D721Med (cell line): ENCODE measurements at places on chromosomes 5 and 9.
A peak's percentile ranks its signal among the peaks of the same experiment; 100 is the strongest.

GRCh38 chr5:100731768-100732167 lies 171.3 kb downstream of the ST8SIA4 start:
- no peak for DNase-seq

DNA sequence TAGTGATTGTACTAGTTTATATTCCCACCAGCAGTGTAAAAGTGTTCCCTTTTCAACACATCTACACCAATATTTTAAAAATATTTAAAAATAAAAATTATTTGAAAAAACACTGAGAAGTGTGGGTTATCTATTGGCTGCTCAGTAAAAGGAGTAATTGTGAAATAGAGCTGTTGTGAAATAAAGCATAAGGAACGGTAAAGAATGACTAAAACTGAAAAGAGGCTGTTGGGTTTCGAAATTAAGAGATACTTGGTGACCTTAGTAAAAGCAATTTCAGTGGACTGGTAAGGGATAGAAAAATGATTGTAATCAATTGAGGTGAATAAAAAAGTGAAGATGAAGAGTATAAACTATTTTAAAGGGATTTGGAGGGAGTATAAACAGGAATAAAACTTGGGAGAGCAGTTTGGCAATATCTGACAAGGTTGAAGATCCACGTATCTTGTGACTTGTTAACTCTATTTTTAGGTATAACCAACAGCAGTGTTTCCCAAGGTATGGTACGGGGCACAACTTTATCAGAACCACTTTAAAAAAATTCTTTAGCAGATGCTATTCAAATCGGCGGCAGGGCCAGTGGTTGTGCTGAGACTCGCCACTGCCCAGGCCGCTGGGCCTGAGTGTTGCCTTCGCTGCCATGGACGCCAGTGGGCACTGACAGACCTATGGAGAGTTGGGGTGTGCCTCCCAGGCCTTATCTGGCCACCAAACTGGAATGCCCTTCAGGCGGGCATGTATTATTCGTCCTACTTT lies 63.3 kb downstream of the TMEM38B start:
- DNase-seq: no peak

DNA sequence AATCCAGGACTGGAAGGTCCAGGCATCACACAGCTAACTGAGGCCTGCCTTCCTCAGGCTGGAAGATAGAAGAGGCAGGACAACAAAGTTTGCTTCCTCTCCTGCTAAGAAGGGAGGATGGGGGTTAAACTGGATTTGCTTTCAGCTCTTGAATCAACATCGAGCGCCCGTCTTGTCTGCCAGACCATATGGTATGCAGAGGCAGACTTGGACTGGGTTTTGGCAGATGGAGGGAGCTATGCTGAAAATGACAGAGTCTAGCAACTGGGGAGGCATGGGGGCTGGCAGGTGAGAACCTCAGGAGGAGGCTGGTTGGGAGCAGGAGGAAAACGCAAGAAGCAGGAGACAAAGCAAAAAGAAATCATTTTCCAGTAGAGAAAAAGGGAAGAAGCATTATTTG lies 289.5 kb upstream of the IL12B start:
- no peak for DNase-seq

DNA sequence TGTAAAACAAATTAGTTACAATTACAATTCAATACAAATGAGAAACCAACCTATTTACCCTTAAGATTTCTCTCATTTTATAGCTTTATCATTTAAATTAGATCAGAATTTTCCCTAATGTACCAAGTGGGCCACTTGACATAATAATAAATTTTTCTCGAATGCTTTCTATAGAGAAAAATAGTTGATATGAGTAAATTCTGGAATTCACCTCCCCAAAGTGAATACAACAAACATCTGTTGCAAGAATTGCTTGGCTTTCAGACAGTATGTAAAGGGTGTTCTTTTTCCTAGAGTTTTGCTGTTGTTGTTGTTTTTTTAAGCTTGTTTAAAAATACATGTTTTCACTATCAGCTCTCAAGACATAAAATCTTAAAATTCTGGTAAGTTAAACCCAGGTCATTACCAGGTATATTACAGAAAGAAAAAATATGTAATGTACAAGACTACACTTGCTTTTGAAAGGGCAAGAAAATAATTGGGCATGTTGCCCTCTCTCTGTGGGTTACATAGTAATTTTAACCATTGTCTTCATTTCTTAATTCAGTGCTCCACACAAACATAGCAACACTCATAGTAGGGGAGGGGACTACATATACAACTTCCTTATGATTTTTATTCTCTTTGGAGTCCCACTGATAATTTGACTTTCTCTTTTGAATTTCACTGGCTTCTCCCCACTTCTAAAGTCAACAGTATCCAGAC lies 200.6 kb downstream of the ARL15 start:
- no peak for DNase-seq

- peak; percentile 79 for DNase-seq
Measured at GRCh38 chr9:127899128-127899943, at the start of gene ST6GALNAC6. ST6GALNAC6 (minus strand) TSS chr9:127899603; CDS start chr9:127897981, 1,622 bp downstream.

- no peak for DNase-seq
Measured at GRCh38 chr5:33343676-33344327, 97.0 kb upstream of the TARS1 start.

- DNase-seq: no peak
Measured at GRCh38 chr9:16058131-16058549, 505.3 kb downstream of the CCDC171 start.

- DNase-seq: no peak
Measured at GRCh38 chr5:40679913-40680681, at the start of gene PTGER4. PTGER4 (plus strand) TSS chr5:40679915; CDS start chr5:40680994, 1,079 bp downstream.

- DNase-seq: no peak
Measured at GRCh38 chr9:109439378-109440116, 58.6 kb downstream of the PTPN3 start.

DNA sequence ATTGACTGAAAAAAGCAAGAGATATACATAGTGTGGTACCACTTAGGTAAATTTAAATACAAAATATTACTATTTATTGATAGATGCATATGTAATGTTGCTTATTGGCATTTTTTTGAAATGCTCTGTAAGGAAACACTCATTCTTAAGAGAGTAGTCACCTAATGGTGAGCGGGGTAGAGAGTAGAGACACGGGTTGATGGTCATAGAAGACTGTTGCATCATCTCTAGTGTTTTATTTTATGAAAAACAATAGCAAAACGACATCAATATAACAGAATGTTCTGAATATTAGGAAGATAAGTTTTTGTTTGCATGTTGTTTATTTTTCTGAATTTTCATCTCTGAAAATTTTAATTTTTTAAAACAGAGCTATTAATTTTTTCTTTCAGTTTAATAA lies 4.0 kb downstream of the SRP19 start:
- no peak for DNase-seq

GRCh38 chr9:124254261-124254682 lies 3.5 kb upstream of the NEK6 start:
- no peak for DNase-seq

- no peak for DNase-seq
Measured at GRCh38 chr5:152332716-152333460, 72.2 kb downstream of the NMUR2 start.

GRCh38 chr9:114291064-114291474 lies 31.8 kb upstream of the ORM1 start:
- peak; percentile 39 for DNase-seq

DNA sequence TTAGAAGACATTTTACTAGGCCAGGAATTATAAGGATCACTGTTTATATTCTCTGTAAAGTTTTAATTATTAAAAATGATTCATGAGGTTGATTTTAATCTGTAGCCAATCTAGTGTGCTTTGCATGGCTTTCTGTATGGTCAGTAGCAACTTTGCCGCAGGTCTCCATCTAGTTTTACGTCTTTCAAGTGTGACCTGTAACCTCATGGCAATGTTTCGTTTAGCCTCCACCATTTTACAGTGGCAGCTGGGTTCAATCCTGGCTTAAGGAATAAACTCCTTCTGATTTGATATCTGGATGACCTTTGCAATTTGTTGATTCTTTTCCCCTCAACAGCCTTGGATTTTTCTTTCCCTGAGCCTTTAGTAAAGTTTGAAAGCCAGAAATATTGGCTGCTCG lies 434.5 kb upstream of the CDH9 start:
- no peak for DNase-seq

- DNase-seq: no peak
Measured at GRCh38 chr5:11785771-11786352, 118.4 kb downstream of the CTNND2 start.

DNA sequence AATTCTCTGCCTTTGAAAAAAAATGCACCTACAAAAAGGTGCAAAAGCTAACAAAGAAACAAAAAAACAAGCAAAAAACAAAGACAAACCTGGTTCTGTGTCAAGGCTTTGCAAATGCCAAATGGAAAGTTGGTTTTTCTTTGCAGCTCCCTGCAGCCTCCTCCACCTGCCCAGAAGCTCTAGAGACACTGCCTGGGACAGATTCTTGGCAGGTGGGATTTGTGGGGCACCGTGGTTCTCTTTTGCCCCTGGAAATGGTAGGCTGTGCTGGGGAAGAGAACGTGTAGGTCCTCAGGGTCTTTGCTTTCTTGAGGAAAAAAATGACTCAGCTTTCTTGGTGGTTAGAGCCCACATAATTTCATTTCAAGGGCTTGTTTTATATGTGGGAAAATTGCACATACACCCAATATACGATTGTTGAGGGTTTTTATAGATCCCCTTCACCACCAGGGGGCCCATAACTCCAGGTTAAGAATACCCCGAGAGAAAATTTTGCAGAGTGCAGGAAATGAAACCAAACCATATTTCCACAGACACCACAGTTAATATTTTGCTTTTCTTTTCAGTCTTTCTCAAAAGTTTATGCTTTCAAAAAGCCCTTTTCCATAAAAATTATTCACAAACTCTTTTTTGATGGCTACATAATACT lies 58.7 kb downstream of the NXNL2 start:
- no peak for DNase-seq

GRCh38 chr5:151123897-151124751 lies 33.5 kb downstream of the ANXA6 start:
- DNase-seq: no peak

GRCh38 chr9:69895659-69896058 lies 75.0 kb downstream of the CFAP95 start:
- no peak for DNase-seq

- peak; percentile 76 for DNase-seq
Measured at GRCh38 chr9:128304971-128305288, 17.3 kb downstream of the TRUB2 start.

GRCh38 chr9:69265891-69266290 lies 59.1 kb upstream of the ENTREP1 start:
- DNase-seq: no peak

DNA sequence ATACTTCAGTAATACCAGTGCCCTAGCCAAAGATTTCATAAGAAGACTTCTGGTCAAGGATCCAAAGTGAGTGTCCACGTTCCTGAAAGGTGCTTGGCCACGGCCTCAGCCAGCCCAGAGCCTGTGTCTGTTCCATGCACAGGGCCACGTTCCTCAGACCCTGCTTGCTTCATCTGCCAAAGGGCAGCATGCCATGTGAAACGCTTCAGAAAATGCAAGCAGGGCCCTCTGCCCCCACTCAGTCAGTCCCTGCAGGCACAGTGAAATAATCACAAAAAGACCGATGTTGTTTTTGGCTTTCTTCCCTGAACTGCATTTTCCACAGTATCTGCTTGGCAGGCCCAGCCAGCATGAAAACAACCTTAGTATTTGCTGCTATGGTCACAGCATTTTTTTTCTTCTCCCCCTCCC lies 85.5 kb upstream of the CTSL start:
- no peak for DNase-seq

- no peak for DNase-seq
Measured at GRCh38 chr9:124781967-124782660, 5.2 kb downstream of the OLFML2A start.

- no peak for DNase-seq
Measured at GRCh38 chr5:58759745-58760144, 176.9 kb downstream of the RAB3C start.

- no peak for DNase-seq
Measured at GRCh38 chr5:97042996-97043395, 99.4 kb downstream of the LIX1 start.

GRCh38 chr5:82222597-82223574 lies 55.3 kb downstream of the RPS23 start:
- DNase-seq: no peak

DNA sequence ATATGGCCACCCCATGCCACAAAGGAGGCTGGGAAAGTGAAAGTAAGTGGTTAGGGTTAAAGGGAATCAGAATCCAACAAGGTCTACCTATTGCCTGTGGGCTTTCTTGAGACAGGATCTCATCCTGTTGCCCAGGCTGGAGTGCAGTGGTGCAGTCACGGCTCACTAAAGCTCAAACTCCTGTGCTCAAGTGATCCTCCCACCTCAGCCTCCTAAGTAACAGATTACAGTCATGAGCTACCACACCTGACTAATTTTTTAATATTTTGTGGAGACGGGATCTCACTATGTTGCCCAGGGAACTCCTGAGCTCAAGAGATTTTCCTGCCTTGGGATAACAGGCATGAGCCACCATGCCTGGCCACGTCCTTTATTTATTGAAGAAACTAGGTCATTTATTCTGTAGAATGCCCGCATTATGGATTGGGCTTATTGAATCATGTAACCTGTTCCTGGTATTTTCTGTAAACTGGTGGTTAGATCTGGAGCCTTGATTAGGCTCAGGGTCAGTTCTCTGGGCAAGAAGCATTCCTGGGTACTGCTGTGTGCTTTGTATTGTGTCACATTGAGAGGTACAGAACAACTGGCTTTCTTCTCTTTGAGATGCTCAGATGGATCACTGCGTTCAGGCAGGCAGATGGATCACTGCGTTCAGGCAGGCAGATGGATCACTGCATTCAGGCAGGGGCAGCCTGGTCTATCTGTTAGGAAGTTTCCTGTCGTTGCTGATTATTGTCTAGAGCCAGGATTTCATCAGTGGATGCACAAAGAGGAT lies 41.6 kb downstream of the ERGIC1 start:
- no peak for DNase-seq

DNA sequence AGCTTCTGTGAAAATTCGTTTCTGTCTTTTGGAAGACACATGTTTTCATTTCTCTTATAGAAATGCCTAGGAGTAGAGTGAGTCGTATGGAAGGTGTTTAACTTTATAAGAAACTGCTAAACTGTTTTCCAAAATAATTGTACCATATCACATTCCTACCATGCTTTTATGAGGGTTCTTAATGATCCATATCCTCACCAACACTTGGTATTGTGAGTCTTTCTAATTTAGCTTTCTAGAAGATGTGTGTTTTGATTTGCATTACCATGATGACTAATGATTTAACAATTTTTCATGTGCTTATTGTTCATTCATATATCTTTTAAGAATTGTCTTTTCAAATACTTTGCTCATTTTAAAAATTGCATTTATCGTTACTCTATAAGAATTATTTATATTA lies 223.6 kb downstream of the COMMD10 start:
- no peak for DNase-seq

GRCh38 chr5:134821841-134822240 lies 23.9 kb upstream of the C5orf24 start:
- DNase-seq: no peak

- no peak for DNase-seq
Measured at GRCh38 chr9:35767458-35767857, 13.4 kb upstream of the MSMP start.
